ENCODE measurements at places on chromosomes 1 and 21.

GRCh38 chr1:94100785-94101612 is 19.9 kb downstream of the ABCA4 start:
- no peak for DNase-seq

- DNase-seq, result no peak
Observed at GRCh38 chr1:56227886-56228285, 351.5 kb downstream of the PLPP3 start.

GRCh38 chr1:111444031-111444430 is 5.0 kb downstream of the WDR77 start:
- DNase-seq, result no peak

GRCh38 chr21:26443291-26443690 is 129.8 kb downstream of the CYYR1 start:
- no peak for DNase-seq

- DNase-seq, result no peak
Observed at GRCh38 chr1:170660871-170661645, 2.9 kb upstream of the PRRX1 start.

DNA sequence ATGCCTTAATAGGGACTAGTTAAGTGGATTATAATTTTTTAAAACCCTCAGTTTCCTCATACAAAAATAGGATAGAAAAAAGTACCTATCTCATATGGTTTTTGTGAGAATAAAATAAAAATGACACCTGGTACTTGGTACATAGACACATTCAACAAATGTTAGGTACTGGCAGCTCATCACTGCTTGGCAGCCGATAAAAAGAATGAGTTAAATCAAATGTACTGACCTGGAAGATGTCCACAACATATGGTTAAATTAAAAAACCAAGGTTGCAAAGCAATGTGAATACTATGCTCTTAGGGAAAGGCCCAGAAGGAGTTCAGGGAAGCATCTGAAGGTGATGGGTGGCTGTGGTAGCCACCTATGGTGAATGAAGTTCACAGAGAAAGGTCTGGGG is 64.9 kb upstream of the SMYD2 start:
- DNase-seq, result no peak

DNA sequence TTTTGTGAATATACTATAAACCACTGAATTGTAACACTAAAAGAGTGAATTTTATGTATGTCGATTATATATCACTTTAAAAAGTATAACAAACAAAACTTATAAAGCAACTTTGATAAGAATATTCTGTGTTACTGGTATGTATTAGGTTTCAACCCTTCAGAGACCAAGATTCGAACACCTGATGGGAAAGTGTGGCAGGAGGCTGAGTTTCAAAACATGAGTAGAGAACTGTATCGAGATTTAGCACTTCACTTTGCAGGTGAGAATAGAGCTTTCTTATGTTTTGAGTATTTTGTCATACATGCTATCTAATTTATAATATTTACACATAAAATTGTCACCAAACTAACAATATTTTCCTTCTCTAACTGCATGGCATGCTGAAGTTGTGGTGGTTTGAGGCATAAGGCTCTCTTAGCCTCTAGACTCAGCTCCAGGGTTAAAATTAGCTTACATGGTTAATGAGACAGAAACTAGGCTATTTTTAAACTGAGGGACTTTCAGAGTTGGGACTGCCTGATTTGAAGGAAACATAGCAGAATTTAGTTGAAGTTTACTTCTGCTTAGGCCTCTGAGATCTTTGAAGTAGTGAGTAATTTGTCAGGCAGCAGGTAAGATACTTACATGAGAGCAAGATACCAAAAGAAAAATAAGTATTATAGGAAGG is 48.6 kb downstream of the CEP350 start:
- DNase-seq, result no peak

DNA sequence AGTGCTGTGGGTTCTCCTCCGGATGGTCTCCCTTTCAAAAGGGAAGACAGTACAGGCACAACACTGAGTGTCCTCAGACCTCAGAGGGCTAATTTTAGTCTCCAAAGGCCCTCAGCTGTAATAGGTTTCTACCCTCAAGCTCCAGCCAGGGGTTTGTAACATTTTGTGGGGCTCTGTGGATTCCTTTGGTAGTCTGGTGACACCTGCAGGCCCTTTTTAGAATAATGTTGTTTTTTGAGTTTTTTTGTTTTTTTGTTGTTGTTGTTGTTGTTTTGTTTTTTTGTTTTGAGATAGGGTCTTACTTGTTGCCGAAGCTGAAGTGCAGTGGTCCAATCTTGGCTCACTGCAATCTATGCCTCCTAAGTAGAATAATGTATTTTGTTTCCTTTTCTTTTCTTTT is 15.0 kb upstream of the TMEM201 start:
- DNase-seq, result no peak

DNA sequence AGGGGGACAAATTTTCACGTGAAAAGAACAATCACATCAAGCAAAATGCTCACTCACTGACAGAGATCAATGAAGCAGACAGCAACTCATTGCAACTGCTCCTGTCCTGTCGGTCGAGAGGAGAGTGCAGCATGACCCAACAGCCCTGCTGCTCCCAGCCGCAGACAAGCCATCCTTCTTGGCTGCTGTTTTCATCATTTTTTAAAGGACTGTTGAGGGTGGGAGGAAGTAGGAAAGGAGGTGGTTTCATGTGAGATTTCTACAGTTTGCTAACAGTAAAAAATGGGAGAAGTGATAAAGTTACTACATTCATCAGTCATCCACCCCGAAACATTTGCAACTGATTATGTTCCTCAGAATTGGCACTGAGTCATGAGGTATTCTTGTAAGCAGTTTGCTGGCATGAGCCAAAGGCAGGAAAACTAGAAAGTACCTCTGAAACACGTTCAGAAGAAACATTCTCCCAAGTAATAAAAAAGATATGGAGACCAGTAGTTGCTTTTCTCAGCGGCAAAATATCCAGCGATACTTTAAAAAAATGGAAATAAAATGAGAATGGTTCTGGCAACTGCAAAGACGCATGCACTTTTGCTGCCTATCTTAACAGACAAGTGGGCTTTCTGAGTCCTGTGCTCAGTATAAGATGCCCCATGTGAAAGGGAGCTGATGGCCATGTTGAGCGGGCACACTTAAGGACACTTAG is 72.0 kb upstream of the CLDN14 start:
- DNase-seq, result no peak

DNA sequence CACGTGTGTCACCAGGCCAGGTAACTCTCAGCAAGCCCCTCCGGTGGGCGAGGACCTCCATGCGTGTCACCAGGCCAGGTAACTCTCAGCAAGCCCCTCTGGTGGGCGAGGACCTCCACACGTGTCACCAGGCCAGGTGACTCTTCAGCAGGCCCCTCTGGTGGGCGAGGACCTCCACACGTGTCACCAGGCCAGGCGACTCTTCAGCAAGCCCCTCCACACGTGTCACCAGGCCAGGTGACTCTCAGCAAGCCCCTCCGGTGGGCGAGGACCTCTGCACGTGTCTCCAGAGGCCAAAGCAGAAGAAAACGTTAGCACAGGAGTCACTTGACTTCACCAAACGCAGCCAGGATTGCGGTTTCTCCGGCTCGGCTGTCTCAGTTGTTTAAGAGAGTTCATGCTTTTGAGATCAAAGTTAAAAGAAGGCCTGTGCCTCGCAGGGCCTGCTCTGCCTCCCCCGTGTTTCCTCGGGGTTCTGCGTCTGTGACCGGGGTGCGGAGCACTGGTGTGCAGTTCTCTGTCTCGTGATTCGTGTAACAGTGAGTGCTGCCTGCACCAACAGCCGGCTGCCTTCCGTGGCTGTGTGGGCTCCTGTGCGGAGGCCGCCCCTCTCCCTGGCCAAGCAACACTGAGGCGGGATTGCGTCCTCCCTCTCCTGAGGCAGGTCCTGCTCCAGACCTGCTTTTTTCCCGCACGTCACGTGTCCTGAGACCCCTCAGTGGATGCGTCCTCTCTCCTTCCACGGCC is 56.6 kb downstream of the PRKCZ start:
- no peak for DNase-seq

DNA sequence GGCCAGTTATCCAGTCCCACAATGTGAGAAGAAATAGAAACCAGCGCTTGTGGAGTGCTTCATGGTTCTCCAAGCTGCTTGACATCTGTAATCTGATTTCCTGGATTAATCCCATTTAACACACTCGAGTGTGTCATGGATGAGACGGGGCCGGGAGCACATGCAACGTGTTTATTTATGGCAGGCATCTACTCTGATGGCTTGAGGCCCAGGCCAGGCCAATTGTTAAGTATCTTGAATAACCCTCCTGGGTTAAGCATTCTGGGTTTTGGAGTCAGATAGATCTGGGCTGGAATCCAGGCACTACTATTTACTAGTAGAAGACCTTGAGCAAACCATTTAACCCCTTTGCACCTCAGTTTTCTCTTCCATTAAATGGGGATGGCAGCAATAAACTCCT is 37.5 kb upstream of the LAPTM5 start:
- no peak for DNase-seq

DNA sequence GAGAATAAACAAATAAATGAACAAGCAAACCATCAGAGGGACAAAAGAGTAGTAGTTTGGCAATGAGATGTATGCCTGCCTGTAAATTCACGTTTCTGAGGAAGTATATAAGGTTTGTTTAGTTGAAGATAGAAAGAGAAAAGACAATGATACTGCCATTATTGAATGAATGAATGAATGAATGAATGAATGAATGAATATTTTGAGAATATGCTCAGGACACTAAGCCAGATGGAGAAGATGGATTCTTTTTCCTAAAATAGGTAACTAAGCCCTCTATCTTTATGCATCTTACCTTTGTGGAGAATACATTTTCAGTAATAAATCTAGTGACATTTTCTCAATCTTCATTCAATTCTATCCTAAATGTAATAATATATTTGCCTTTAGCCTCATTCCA is 49.4 kb downstream of the SLC35A3 start:
- no peak for DNase-seq

DNA sequence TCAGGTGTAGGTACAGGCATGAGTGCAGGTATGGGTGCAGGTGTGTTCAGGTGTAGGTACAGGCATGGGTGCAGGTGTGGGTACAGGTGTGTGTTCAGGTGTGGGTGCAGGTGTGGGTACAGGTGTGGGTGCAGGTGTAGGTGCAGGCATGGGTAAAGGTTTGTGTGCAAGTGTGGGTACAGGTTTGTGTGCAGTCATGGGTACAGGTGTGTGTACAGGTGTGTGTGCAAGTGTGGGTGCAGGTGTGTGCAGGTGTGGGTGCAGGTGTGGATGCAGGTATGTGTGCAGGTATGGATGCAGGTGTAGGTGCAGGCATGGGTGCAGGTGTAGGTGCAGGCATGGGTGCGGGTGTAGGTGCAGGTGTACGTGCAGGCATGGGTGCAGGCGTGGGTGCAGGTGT is 79.4 kb upstream of the ACTL8 start:
- no peak for DNase-seq

DNA sequence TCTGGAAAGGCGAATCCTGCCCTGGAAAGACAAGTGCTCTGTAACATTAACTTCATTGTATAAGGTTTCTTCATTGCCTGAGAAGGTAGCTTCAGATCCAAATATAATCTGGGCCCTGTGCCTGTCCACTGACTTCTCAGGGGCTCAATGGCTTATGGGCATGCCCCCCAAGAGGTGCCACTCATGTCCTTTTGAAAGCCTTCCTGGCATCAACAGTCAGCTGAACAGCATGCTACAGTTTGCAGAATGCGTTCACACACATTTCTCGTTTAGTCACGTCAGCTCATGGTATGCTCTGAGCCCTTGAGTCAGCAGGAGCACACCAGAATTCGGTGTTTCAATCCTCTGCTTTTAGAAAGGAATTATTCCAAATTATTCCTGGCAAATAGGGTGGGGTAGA is 23.8 kb downstream of the TMCC2 start:
- DNase-seq, result no peak

GRCh38 chr1:100053119-100053518 is 79.6 kb downstream of the SASS6 start:
- no peak for DNase-seq

GRCh38 chr1:182634306-182635072 is 30.3 kb upstream of the RGS16 start:
- DNase-seq, result no peak

DNA sequence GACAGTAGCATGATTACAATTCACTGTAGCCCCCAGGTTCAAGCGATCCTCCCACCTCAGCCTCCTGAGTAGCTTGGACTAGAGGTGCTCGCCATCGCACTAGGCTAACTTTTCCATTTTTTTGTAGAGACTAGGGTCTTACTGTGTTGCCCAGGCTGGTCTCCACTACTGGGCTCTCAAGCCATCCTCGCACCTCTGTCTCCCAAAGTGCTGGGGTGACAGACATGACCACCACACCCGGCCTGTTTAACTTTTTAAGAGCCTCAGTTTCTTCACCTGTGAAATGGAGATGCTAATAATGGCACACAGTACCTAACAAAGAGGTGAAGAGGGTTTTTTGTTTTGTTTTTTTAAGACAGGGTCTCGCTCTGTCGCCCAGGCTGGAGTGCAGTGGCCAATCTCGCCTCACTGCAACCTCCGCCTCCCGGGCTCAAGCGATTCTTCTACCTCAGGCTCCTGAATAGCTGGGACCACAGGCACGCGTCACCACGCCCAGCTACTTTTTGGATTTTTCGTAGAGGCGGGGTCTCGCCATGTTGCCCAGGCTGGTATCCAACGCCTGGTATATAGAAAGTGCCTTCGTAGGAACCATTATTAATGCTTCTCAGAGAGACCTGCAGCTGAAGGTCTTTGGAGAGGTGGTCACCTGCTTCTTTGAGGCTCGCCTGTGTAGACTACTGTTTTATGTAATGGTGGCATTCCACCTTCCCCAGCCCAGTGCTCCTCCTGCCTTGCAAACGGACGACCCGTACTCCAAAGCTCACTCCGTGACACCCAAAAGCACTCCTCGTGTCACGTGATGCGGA is 567 bp downstream of the PMVK start:
- DNase-seq, result no peak

- no peak for DNase-seq
Observed at GRCh38 chr1:166170726-166171125, 3.9 kb upstream of the FAM78B start.

- DNase-seq, result no peak
Observed at GRCh38 chr1:61011561-61012263, 70.6 kb upstream of the NFIA start.

DNA sequence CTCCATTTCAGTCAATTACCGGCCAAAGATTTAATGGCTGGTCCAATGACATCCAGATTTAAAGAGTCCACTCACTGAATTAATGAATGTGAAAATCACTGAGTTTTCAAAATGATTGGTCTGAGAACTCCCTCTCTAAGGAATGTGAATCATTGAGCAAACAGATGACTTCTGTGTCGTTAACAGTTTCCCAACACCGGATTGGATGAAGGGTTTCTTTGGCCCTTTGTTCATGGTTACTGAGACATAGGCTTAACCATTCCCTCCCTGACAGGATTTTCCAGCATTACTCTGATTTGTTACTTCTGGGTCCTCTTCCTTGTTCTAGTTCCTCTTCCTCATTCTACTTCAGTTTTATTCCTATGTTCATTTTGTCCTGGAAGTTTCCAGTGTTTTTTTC is 1.5 kb upstream of the CLDN17 start:
- DNase-seq, result no peak

DNA sequence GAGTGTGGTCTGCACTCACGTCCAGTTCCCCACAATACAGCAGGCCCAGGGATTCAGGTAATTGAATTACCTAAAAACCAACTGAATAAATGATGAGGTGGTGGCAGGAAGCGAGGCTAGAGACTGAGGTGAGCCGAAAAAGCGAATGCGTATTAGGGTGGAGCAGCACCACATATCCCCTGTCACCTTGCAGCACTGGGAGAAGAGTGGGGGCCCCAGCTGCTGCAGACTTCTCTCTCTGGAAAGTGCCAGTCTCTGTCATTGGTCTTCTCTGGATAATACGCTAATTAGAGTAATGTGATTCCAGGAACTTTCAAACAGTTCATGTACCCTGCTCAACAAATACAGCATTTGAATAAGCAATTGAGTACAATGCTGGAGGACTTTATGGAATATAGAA is 199.0 kb downstream of the RPS6KC1 start:
- DNase-seq, result no peak
